ENCODE measurements at places on chromosomes 12 and 14.

GRCh38 chr12:119659289-119659897, 8.5 kb upstream of the PRKAB1 start:
- DNase-seq, result no peak

DNA sequence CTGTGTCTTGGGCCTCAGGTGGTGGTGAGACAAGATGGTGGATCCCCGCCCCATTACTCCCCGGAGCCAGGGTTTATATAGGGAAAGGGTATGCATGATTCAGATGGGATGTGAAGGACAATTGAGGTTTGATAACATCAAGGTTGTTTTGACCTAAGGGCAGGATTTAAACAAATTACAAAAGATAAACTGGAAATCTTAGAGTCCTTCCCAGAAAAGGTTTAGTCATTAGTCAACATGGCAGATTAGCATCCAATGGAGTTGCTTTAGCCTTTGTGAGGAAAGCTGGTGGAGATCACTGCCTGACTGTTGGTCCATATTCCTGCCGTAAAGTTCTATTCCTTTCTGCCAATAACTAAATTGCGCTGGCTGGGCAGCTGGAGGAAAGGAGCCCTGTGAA, 15.6 kb upstream of the FRMD6 start:
- DNase-seq, result no peak

- no peak for DNase-seq
Measured at GRCh38 chr12:106139422-106140171, 843 bp upstream of the NUAK1 start.

GRCh38 chr12:91216871-91217270, 34.3 kb upstream of the DCN start:
- DNase-seq, result no peak

DNA sequence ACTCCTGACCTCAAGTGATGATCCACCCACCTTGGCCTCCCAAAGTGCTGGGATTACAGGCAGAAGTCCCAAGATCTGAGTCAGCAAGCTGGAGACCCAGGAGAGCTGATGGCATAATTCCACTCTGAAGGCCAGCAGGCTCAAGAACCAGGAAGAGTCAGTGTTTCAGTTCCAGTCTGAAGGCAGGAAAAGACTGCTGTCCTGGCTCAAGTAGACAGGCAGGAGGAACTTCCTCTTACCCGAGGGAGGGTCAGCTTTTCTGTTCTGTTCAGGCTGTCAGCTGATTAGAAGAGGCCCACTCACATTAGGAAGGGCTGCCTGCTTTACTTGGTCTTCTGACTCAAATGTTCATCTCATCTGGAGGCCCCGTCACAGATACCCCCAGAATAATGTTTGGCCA, 206.0 kb upstream of the MYL2 start:
- DNase-seq, result no peak

DNA sequence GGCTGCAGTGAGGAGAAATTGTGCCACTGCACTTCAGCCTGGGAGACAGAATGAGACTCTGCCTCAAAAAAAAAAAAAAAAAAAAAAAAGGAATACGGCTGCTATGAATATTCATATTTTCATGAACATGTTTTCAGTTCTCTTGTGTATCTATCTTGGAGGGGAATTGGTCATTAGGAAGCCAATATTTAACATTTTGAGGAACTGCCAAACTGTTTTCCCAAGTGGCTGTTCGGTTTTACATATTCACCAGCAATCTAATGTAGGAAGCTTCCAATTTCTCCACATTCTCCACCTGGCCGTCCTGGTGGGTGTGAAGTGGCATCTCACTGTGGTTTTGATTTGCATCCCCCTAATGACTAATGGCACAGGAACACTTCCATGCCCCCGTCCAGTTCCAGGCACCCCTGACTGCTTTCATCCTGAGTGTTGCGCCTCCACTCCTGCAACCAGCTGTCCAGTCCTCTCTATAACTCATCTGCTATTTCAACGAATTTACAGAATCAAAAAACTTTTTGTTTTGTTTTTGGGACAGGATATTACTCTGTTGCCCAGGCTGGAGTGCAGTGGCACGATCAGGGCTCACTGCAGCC, 5.7 kb downstream of the STXBP6 start:
- DNase-seq, result no peak

- DNase-seq, result peak; percentile 3
Measured at GRCh38 chr14:79011091-79011919, 841.1 kb downstream of the NRXN3 start.

DNA sequence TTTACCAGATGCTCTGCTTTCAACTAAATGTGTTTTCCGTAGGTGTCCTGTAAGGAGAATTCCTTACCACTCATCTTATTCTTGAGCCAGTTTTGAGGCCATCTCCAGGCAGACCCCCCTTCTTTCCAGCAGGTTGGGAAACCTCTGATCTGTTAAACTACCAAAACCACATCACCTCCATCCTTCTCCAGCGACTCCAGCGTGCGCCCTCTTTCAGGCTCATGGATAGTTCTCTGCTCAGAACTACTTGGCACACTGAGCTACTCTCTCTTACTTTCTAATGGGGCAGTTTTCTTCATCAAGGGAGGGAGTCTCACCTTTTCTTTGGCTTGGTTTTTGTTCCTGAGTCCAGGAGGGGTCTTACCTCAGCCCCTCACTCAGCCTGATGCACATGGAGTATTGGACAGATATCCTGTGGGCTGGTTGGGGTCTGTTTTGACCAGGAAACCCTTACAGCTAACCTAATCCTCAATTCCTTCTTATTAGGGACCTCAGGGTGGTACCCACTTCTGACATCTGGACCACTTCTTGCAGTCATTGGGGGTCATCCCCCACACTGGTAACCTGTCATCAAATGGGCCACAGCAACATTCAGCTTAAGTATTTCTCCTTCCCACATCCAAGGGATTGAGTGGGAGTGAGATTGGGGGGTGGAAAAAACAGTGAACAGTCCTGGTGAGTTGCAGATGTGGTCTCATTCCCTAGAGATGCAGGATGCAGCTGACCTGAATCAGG, 5.2 kb downstream of the DHRS2 start:
- no peak for DNase-seq

- DNase-seq, result no peak
Measured at GRCh38 chr14:63551332-63551731, 8.2 kb upstream of the PPP2R5E start.

- no peak for DNase-seq
Measured at GRCh38 chr14:80669426-80669825, 272.1 kb downstream of the CEP128 start.

GRCh38 chr12:132554845-132555630, 55.3 kb downstream of the LRCOL1 start:
- DNase-seq, result no peak

GRCh38 chr12:108309674-108310312, 29.3 kb downstream of the CMKLR1 start:
- no peak for DNase-seq

DNA sequence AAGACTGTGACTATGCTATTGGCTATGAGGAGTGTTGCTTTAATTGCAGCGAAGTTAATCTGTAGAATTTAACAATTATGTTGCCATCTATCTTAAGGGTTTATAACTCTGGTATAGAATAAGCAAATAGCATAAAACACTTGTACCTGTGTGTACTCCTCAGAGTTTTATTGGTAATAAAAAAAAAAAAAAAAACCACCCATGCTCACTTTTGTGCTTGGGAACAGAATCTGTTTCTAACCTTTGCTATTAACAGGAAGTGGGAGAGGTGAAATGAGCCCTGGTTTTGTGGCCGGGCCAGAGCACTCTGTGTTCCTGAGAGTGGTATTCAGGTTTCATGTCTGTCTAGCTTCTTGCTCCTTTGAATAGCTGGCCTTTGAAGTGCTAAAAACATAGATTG, 53.1 kb downstream of the PDE3A start:
- peak; percentile 63 for DNase-seq

- no peak for DNase-seq
Measured at GRCh38 chr12:59859171-59859510, 263.3 kb downstream of the SLC16A7 start.

DNA sequence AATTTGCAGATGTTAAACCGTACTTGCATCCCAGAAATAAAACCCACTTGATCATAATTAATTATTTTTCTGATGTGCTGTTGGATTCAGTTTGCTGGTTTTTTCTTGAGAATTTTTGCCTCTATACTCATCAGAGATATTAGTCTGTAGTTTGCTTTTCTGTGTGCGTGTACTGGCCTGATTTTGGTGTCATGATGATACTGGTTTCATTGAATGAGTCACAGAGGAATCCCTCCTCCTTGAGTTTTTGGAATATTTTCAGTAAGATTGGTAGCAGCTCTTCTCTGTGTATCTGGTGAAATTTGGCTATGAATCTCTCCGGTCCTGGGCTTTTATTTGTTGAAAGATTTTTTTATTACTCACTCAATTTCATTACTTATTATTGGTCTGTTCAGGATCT, 100.4 kb upstream of the PMCH start:
- DNase-seq, result no peak

DNA sequence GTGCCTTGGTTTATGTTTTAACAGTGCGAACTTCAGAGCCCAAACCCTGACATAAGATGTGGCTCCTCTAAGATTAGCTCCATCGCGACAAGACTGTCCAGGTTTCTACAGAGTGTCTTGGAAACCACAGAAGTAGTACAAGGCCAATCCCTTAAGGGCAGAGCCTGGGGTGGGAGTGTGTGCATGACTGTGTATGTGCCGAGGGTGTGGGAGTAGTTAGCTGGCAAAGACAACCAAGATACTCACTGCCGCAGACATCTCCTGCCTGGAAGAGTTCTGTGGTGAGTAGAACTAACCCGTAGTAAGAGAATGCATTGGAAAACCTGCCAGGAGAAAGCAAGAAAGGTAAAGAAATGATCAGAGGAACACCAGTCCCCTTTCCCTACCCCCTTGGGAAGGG, 54.1 kb downstream of the DAO start:
- no peak for DNase-seq

- DNase-seq, result no peak
Measured at GRCh38 chr14:105084741-105085571, 19.7 kb upstream of the GPR132 start.

DNA sequence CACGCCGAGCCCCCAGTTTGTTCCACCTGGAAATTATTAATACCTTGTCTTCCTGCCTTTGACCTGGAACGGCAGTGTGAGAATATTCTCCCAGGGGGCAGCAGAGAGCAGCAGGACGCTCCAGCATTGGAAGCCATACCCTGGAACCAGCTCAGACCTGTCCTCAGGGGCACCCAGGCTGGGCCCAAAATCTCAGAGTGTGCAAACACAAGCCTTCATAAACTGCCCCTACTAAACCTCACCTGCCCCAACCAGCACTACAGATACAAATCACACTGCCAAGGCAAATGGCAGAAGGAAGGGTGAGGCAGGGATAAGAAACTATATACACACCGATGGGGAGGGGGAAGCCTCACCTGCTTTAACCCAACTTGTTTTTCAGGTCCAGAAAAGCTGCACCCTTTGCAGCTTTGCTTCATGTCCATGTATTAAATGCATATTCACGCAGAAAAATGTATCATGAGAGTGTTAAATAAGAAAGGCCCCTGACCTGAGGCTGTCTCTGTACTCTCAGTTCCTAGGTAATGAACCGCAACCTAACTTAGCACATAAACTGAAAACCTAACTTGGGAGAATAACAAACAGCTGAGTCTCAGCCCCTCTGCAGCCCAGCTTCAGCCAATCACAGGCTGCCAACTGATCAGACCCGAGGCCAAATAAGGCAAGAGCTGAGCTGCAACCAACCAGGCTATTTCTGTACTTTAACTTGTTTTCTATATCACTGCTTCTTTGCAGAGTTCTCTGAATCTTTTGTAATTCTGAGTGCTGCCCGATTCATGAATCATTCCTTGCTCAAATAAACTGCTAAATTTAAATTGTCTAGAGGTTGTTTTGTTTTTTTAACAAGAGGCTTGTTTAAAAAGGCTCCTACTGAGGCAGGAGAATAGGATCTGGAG, 130.1 kb downstream of the SPTSSA start:
- peak; percentile 74 for DNase-seq

GRCh38 chr12:76546889-76547288, 12.7 kb downstream of the OSBPL8 start:
- DNase-seq, result no peak

- no peak for DNase-seq
Measured at GRCh38 chr12:23824358-23824757, 125.1 kb downstream of the SOX5 start.

- no peak for DNase-seq
Measured at GRCh38 chr14:58354808-58355207, 40.9 kb upstream of the TOMM20L start.

GRCh38 chr12:69480698-69481097, 10.5 kb downstream of the FRS2 start:
- DNase-seq, result no peak

- DNase-seq, result no peak
Measured at GRCh38 chr12:2961705-2962104, 2.5 kb downstream of the TEAD4 start.

DNA sequence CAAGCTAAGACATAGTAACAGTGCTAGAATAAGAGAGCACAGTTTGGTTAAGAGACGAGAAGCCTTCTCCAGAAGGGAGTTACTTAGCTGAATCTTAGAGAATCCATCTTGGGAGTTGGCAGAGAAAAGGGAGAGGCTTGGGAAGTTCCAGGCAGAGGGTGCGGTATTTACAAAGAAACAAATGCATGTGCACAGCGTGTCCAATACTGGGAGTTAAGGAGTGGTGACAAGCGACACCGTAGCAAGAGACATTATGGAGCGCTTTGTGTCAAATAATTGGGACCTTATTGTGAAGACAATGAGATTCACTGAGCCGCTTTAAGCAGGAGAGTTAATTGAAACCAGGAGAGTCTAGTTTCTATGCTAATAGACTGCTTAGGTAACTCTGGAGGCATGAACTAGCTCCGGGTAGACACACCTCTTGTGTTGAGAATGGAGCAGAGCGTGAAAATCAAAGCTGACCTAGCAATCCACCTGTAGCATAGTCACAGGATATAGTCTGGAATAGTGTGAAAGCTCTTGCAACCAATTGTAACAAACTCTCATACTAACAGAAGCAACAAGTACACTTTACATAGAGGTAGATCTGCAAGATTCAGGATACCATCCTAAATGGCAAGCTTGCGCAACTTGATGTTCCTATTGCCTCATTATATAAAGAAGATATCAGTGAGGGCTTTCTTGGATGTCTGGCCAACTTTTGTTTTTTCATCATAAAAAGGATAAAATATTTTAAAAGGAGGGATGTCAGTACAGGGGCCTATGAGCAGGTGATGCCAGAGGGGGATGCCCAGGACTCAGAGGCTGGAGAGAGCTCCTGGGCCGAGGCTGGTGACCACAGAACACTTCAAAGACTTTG, 5.3 kb downstream of the ALDH1L2 start:
- no peak for DNase-seq

- DNase-seq, result no peak
Measured at GRCh38 chr12:123278101-123278627, 6.5 kb upstream of the CDK2AP1 start.

GRCh38 chr14:75328558-75329155, 50.0 kb downstream of the FOS start:
- DNase-seq, result no peak

- no peak for DNase-seq
Measured at GRCh38 chr12:2691345-2692071, 103.3 kb upstream of the FKBP4 start.
